HCT116 (cell line): ENCODE measurements at places on chromosomes 12 and 14.

DNA sequence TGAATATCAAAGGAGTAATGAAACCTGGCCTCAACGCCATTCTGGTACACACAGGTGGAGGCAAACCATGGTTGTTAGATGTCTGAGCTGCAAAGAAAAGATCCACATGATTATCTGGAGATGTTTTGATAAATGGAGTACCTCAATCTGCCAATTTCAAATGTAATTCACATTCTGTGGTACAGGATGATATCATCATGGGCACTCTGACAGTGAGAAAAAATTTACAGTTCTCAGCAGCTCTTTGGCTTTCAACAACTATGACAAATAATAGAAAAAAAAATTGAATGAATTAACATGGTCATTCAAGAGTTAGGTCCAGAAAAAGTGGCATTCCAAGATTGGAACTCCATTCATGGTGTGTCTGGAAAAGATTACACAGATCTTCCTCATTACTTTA, 17.3 kb downstream of the TMED8 start:
- no peaks in the 10 kb centered on the region for H3K36me3 ChIP-seq
- H3K27ac ChIP-seq = no peak overlapping the region
- H3K27me3 ChIP-seq = no peaks in the 10 kb centered on the region
- no peak overlapping the region for H3K4me3 ChIP-seq
- no peak for DNase-seq

DNA sequence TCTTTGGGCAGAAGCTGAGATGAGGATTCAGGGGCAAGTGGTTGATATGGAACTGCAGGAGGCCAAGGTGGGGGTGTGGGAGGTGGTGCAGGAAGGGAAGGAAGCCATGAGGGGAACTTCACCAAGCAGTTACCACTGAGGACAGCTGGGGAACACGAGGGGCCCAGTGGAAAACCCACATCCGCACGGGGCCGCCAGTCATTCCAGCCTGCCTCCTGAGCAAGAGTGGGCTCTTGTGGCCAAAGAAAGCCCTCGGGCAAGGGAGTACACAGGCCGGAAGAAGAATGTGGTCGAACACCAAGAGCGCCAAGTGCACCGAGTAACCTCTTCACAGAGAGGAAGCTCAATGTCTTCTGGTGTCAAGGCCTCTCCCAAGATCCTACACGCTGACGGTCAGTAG, 252.2 kb upstream of the FOXN3 start:
- no peak overlapping the region for H3K4me3 ChIP-seq
- H3K4me1 ChIP-seq = no peaks in the 10 kb centered on the region
- no peak for DNase-seq

- no peak overlapping the region for H3K4me3 ChIP-seq
- no peak for DNase-seq
- no peak overlapping the region for H3K27ac ChIP-seq
- H3K36me3 ChIP-seq = no peaks in the 10 kb centered on the region
- no peaks in the 10 kb centered on the region for H3K27me3 ChIP-seq
Measured at GRCh38 chr12:20740972-20741371, 45.8 kb downstream of the SLCO1C1 start.

GRCh38 chr14:101371799-101372793, 189.2 kb upstream of the DIO3 start:
- H3K4me1 ChIP-seq = no peaks in the 10 kb centered on the region
- peaks cover 8% of the 10 kb centered on the region; the same call in 1 of the 2 replicates for H3K27me3 ChIP-seq
- H3K4me3 ChIP-seq = no peak overlapping the region
- no peak for DNase-seq
- H3K36me3 ChIP-seq = no peaks in the 10 kb centered on the region

GRCh38 chr14:23697680-23698079, 61.5 kb downstream of the DHRS2 start:
- H3K4me3 ChIP-seq = no peak overlapping the region
- H3K27ac ChIP-seq = no peak overlapping the region
- no peak for DNase-seq

DNA sequence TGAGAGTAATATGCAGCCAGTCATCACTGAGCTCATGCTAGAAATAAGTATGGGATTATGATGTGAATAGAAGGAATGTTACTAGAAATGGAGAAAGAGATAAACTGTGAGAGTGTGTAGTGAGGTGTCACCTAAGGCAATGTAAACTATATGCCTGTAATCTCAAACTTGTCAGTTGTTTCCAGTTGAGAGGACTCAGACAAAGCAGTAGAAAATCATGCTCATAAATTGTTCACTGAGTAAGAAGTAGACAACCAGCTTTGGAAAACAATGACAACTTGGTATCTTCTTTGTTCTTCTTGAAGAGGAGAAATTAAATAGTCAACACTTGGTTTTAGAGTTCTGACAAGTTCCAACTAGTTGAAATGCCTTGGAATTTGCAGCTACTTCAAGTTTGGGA, 148.5 kb upstream of the OR4E1 start:
- H3K27me3 ChIP-seq = peaks cover 4% of the 10 kb centered on the region; the same call in 1 of the 2 replicates
- no peaks in the 10 kb centered on the region for H3K36me3 ChIP-seq
- no peaks in the 10 kb centered on the region for H3K4me1 ChIP-seq

GRCh38 chr12:27237790-27238771, 6.0 kb upstream of the STK38L start:
- H3K4me3 ChIP-seq = no peak overlapping the region
- H3K4me1 ChIP-seq = peaks cover 8% of the 10 kb centered on the region; the same call in 1 of the 2 replicates
- H3K36me3 ChIP-seq = no peaks in the 10 kb centered on the region
- no peak for DNase-seq
- no peak overlapping the region for H3K27ac ChIP-seq

GRCh38 chr12:1629338-1630132, 504 bp downstream of the WNT5B start:
- H3K27ac ChIP-seq = no peak overlapping the region; the same call in 1 of the 2 replicates
- 0 out of 2 replicates have a peak, but pooled peaks cover 6% of the 10 kb centered on the region for H3K27me3 ChIP-seq
- H3K4me1 ChIP-seq = peaks cover 3% of the 10 kb centered on the region; the same call in 1 of the 2 replicates
- DNase-seq = no peak
- H3K4me3 ChIP-seq = peak overlapping the region; percentile 59

GRCh38 chr14:25122211-25122610, 72.3 kb upstream of the STXBP6 start:
- no peaks in the 10 kb centered on the region for H3K36me3 ChIP-seq
- no peaks in the 10 kb centered on the region for H3K27me3 ChIP-seq
- H3K27ac ChIP-seq = no peak overlapping the region
- no peak for DNase-seq

DNA sequence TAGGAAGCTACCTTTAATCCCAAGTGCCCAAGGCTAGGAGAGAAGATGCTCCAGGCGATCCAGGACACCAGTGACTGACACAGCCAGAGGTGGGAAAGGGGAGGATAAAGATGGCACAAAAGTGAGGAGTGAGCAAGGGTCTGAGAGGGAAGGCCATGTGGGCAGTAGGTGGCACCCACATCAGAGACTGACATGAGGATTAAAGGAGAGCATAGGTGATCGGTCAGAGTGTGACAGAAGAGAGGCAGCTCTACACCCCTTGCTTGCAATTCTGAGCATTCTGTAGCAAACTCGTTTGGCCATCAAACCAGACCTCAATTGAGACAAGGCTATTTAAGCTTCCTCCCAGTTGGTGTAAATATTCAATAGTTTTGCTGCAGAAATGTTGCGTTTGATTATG, 724 bp upstream of the CD27 start:
- H3K4me3 ChIP-seq = no peak overlapping the region
- no peak for DNase-seq
- H3K27me3 ChIP-seq = no peaks in the 10 kb centered on the region

DNA sequence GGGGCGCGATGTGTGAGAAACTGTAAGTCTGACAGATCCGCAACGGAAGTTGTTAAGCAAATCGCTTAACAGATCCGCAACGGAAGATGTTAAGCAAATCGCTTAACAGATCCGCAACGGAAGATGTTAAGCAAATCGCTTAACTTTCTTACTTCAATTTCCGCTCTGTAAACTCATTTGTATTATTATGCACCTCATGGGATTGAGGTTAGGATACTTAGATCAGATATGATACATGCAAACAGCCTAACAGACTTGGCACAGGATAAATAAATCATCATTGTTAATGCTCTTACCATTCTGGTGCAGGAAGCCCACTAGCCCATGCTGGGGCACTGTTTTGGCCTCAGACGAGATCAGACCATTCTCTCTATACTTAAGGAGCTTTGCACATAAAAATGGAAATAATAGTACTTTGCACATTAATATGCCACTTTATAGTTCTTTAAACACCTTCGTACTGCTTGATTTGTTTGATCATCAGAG, 399 bp downstream of the NCAPD2 start:
- peak overlapping the region; percentile 86 for H3K4me3 ChIP-seq
- H3K4me1 ChIP-seq = peaks cover 19% of the 10 kb centered on the region
- no peaks in the 10 kb centered on the region for H3K27me3 ChIP-seq
- DNase-seq = no peak

GRCh38 chr12:102406033-102406584, 74.3 kb downstream of the IGF1 start:
- no peak overlapping the region for H3K27ac ChIP-seq
- H3K4me3 ChIP-seq = no peak overlapping the region
- H3K4me1 ChIP-seq = no peaks in the 10 kb centered on the region
- no peaks in the 10 kb centered on the region for H3K36me3 ChIP-seq
- DNase-seq = no peak

DNA sequence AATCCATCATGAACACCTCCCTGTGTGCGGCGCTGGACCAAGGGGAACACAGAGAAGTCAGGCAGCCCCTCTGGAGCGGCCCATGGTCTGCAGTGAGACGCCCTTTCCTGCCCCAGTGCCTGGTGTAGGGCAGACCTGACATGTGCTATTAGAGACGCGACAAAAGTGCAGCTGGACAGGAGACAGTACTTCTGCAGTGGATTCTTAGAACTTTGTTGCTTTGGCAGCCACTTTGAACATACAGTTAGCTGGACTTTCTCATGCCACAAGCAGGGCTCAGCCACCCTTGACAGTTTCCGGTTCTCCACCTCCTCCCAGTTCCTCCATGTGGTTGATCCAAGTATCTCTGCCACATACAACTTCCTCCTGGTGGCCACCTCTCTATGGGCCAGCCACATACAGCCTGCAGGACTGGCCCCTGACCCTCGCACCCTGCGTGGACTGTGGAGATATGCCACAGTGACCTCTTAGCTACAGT, 45.9 kb downstream of the LGMN start:
- no peaks in the 10 kb centered on the region; the same call in 1 of the 2 replicates for H3K27me3 ChIP-seq
- peaks cover 4% of the 10 kb centered on the region; the same call in 1 of the 2 replicates for H3K36me3 ChIP-seq
- no peaks in the 10 kb centered on the region for H3K4me1 ChIP-seq

GRCh38 chr14:101598159-101598558, 36.9 kb downstream of the DIO3 start:
- no peaks in the 10 kb centered on the region for H3K27me3 ChIP-seq
- H3K4me1 ChIP-seq = no peaks in the 10 kb centered on the region
- no peak overlapping the region for H3K27ac ChIP-seq
- no peaks in the 10 kb centered on the region for H3K36me3 ChIP-seq
- no peak for DNase-seq

GRCh38 chr14:86373886-86374285, 843.9 kb downstream of the FLRT2 start:
- H3K27ac ChIP-seq = no peak overlapping the region
- DNase-seq = no peak
- H3K4me1 ChIP-seq = no peaks in the 10 kb centered on the region
- H3K27me3 ChIP-seq = no peaks in the 10 kb centered on the region

DNA sequence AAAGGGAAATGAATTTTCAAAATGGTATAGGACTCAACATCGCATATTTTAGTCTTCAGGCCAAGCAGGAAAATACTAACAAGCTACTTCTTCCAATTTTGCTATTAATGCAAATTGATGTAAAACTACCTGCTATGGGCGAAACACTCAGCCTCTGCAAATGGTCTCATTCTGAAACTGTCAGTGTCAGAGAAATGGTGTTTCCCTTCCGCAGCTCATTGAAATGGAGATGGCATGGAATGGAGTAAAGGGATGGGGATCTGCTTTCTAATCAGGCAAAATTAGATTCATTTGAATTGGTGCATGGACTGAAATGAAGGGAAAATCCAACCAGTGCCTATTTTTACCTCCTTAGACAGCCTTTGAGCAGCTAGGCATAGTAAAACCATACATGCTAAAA, 80.4 kb upstream of the EEA1 start:
- no peak overlapping the region for H3K27ac ChIP-seq
- no peaks in the 10 kb centered on the region for H3K36me3 ChIP-seq
- DNase-seq = no peak
- no peaks in the 10 kb centered on the region for H3K27me3 ChIP-seq
- no peak overlapping the region for H3K4me3 ChIP-seq

DNA sequence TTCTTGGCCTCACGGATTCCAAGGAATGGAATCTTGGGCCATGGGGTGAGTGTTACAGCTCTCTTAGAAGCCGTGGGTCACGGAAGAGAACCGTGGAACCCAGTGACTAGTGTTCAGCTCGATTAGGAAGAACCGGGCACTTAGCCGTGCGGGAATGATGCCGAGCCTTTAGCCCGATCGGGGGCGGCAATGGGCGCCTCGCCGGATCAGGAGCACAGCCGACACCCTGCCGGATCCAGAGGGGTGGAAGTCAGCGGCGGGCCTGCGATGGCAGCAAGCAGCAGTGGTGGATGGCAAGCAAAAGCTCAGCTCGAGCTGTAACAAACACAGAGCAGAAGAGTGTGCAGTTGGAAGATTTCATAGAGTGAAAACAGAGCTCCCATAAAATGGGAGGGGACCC, 21.1 kb upstream of the ULK1 start:
- H3K27me3 ChIP-seq = 0 out of 2 replicates have a peak, but pooled peaks cover 2% of the 10 kb centered on the region
- H3K36me3 ChIP-seq = no peaks in the 10 kb centered on the region
- no peak overlapping the region for H3K27ac ChIP-seq
- H3K4me1 ChIP-seq = peaks cover 18% of the 10 kb centered on the region

- H3K27me3 ChIP-seq = no peaks in the 10 kb centered on the region
- H3K4me3 ChIP-seq = no peak overlapping the region
- H3K27ac ChIP-seq = no peak overlapping the region
- H3K36me3 ChIP-seq = no peaks in the 10 kb centered on the region
- peaks cover 30% of the 10 kb centered on the region for H3K4me1 ChIP-seq
- DNase-seq = no peak
Measured at GRCh38 chr12:93743999-93744689, 67.0 kb downstream of the CRADD start.

GRCh38 chr12:3148366-3149000, 71.3 kb downstream of the TSPAN9 start:
- no peak overlapping the region for H3K27ac ChIP-seq
- no peak for DNase-seq
- H3K27me3 ChIP-seq = no peaks in the 10 kb centered on the region
- H3K4me3 ChIP-seq = no peak overlapping the region

DNA sequence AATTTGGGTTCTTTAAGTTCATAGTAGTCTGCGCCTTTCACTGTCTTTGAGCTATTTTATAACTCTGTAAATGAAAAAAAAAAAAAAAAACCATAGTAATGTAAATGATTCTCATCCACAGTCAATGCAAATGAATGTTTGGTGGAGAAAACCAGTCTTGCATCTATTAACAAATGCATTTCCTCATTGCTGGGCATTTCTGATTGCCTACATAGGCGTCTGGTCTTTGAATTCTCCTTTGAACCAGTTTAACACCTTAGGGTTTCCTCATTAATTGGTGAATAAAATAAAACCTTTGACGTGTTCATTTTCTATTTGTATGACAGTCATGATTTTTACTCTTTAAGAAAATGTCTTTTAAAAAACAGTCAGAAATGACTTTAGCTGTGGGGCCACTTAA, 114.8 kb downstream of the C12orf75 start:
- no peaks in the 10 kb centered on the region for H3K27me3 ChIP-seq
- no peak for DNase-seq
- peaks cover 6% of the 10 kb centered on the region for H3K4me1 ChIP-seq
- H3K36me3 ChIP-seq = no peaks in the 10 kb centered on the region
- H3K4me3 ChIP-seq = no peak overlapping the region
